ENCODE measurements at places on chromosomes 7 and 10. TPM values are rescaled to one million over a fixed set of nuclear protein-coding genes. Genes with fewer than 3 reads are reported as not detected.

Gene GTF2IRD1
- not detected for polyA plus RNA-seq

DNA sequence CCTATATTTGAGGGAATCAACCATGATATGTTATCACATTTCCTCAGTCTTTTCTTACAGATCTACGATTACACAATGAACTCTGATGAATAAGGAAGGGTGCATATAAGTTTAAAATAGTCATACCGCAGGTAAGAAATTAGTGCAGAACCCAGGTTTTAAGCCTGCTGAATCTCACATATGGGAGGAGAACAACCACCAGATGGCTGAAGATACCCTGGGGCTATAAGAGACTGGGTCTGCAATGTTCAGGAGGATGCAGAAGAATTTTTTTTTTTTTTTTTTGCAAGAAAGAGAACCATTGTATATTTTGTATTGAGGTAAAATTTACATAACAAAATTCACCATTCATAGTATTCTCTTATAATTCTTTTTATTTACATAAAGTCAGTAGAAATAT is 372.3 kb upstream of the MYO3A start:
- no peaks in the 10 kb centered on the region for H3K27me3 ChIP-seq
- no peaks in the 10 kb centered on the region for H3K36me3 ChIP-seq
- no peak overlapping the region for H3K27ac ChIP-seq
- H3K4me1 ChIP-seq, result no peaks in the 10 kb centered on the region

Gene NOS3
- 5.2 TPM for polyA plus RNA-seq

- H3K4me3 ChIP-seq, result no peak overlapping the region
- no peaks in the 10 kb centered on the region for H3K4me1 ChIP-seq
- H3K27me3 ChIP-seq, result no peaks in the 10 kb centered on the region
- no peak overlapping the region for H3K27ac ChIP-seq
Observed at GRCh38 chr10:36507715-36508114, 617.7 kb upstream of the ANKRD30A start.

GRCh38 chr10:86646532-86646931 is 7.8 kb upstream of the OPN4 start:
- H3K4me1 ChIP-seq, result no peaks in the 10 kb centered on the region
- no peak overlapping the region for H3K4me3 ChIP-seq
- no peak overlapping the region for H3K27ac ChIP-seq
- no peak for DNase-seq
- H3K27me3 ChIP-seq, result no peaks in the 10 kb centered on the region

Gene MMD2
- not detected for polyA plus RNA-seq

GRCh38 chr10:44416936-44417335 is 32.0 kb upstream of the CXCL12 start:
- no peak overlapping the region for H3K27ac ChIP-seq
- H3K27me3 ChIP-seq, result no peaks in the 10 kb centered on the region
- H3K4me1 ChIP-seq, result no peaks in the 10 kb centered on the region
- no peaks in the 10 kb centered on the region for H3K36me3 ChIP-seq
- H3K4me3 ChIP-seq, result no peak overlapping the region

- no peaks in the 10 kb centered on the region for H3K36me3 ChIP-seq
- no peak overlapping the region for H3K4me3 ChIP-seq
- H3K27me3 ChIP-seq, result no peaks in the 10 kb centered on the region
- no peaks in the 10 kb centered on the region for H3K4me1 ChIP-seq
- DNase-seq, result no peak
Observed at GRCh38 chr10:126564326-126564888, 106.1 kb downstream of the C10orf90 start.

Gene ADAM8
- polyA plus RNA-seq, result 74.9 TPM

- no peaks in the 10 kb centered on the region for H3K27me3 ChIP-seq
- H3K4me1 ChIP-seq, result no peaks in the 10 kb centered on the region
- no peak overlapping the region for H3K27ac ChIP-seq
- DNase-seq, result no peak
- no peak overlapping the region for H3K4me3 ChIP-seq
Observed at GRCh38 chr10:124173298-124173900, 80.0 kb upstream of the CHST15 start.

Measured in CD8-positive, alpha-beta memory T cell (primary cell).